ENCODE measurements at places on chromosomes 4 and X. TPM values are rescaled to one million over a fixed set of nuclear protein-coding genes. Genes with fewer than 3 reads are reported as not detected.

GRCh38 chrX:153214934-153215333, 35.9 kb downstream of the MAGEA1 start:
- no peak for DNase-seq

GRCh38 chr4:85399270-85399669, 75.7 kb upstream of the ARHGAP24 start:
- DNase-seq = no peak

MAGEA2B gene
- not detected for total RNA-seq

DNA sequence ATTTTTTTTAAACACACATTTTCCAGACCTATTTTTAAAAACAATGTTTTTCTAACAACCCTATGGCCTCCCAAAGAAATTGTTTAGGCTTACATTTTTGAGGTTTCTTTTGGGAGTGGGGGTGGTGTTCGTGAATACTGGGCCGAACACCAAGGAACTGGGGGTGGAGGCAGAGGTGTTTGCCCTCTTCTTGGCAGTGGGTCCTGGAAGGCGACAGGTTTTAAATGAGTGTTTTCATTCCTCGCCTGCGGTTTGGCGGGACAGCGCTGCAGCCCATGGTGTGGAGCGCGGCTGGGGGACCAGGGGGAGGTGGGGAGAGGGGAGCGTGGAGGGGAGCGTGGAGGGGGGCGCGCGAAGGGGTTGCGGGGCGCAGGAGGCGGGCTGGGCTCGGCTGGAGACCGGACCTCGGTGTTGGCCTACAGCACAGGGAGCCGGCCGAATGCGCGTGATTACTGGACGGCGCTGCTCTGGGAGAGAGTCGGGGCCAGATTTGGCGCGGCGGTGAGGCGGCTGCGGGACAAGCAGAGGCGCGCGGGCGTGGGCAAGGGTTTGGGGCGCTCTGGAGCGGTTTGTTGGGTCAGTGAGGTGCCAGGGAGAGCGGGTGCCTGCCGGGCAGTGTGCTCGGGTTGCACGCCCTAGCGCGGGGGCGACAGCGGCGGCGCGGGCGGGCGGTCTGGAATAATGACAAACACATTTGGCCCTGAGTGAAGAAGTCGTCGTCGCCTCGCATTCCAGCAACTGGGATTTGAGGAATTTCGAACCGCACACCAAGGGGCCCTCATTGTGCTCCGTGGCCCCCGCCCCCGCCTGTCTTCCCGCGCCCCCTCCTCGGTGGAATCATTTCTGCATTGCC, 764 bp downstream of the PDGFRA start:
- DNase-seq = no peak

DNA sequence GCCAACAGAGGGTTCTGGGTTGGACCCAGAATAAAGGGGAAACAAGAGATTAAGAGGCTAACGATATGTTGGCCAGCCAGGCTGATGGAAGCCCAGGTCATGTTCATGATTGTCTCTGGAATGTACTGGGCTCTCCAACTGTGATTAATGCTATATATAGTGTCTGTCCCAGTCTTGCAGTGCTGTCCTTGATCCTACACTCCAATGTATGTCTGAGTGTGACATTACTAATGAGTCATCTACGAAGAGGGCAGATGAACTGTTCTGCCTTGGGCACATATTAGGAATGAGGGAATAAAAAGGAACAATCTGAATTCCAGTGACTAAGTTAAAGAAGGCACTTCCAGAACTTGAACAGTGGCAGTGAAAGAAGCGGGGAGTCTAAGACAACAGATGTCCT, 142.1 kb downstream of the PDGFRA start:
- DNase-seq = no peak

NAP1L3 gene
- 2.5 TPM for total RNA-seq

- DNase-seq = no peak
Observed at GRCh38 chrX:153595859-153596857, 2.8 kb downstream of the CCNQ start.

- no peak for DNase-seq
Observed at GRCh38 chr4:180465364-180465763, 1777.8 kb upstream of the TENM3 start.

DNA sequence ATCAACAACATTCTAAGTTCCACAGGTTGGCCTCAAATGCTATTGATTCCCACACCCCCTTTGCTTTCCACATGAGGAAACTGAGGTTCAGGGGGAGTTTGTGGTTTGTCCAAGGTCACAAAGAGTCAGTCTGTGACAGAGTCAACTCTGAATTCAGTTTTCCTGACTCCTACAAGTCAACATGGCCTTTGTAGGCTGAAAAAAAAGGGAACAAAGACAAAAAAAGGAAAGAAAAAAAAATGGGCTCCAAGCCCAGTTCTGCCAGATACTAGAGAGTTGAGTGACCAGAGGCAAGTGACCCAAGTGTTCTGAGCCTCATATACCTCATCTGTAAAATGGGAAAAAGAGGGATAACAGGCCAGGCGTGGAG, 16.5 kb upstream of the PIM2 start:
- no peak for DNase-seq

SSX2B gene
- not detected for total RNA-seq

GRCh38 chrX:21623778-21624501, 34.2 kb downstream of the KLHL34 start:
- no peak for DNase-seq

GRCh38 chrX:109873574-109873973, 129.3 kb upstream of the TMEM164 start:
- DNase-seq = no peak

- peak; percentile 59 for DNase-seq
Observed at GRCh38 chr4:54063229-54063628, 1.2 kb downstream of the CHIC2 start.

- no peak for DNase-seq
Observed at GRCh38 chr4:130288576-130288975, 1192.6 kb downstream of the C4orf33 start.

DNAAF6 gene
- total RNA-seq = not detected

DNA sequence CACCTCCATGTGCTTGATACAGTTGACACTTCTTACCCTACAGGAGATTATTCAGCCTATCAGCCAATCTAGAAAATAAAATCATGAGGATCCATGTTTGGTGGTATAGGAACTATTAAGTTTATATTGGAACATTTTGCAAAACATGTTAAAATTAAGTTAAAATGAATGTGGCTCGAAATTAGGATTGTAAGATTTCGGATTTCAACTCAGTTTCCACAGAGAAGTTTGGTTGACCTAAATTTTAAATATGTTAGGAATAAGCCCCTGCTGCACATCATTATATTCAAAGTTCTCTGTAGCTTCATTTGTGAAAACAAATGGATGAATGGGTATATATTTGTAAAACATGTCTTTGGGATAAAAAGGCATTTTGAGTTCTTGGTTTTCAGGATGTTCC, at the start of gene RAB40A:
RAB40A (minus strand) TSS at position 101 of the 400 bp plus-strand sequence. CDS start 18,733 bp downstream, outside the sequence.
- DNase-seq = no peak

- no peak for DNase-seq
Observed at GRCh38 chr4:81698538-81699296, 227.0 kb upstream of the RASGEF1B start.

DNA sequence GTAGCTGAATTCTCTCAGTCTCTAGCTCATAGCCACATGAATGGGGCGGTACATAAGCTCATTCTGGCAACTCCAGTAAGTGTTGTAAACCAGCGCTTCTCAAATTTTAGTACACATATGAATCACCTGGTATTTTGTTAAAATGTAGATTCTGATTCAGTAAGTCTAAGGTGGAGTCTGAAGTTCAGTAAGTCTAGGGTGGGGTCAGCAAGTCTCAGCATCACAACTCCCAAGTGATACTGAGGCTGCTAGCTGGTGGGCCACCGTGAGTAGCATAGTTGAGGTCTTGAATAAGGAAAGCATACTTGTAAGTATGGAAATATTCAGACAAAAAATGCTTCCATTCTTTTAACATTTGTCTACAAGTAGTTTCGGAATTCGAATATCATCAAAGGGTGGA, 36.1 kb upstream of the INPP4B start:
- no peak for DNase-seq

Data from mammary epithelial cell (primary cell).